RPMI8226 (cell line): ENCODE measurements at places on chromosomes 5 and 9.

DNA sequence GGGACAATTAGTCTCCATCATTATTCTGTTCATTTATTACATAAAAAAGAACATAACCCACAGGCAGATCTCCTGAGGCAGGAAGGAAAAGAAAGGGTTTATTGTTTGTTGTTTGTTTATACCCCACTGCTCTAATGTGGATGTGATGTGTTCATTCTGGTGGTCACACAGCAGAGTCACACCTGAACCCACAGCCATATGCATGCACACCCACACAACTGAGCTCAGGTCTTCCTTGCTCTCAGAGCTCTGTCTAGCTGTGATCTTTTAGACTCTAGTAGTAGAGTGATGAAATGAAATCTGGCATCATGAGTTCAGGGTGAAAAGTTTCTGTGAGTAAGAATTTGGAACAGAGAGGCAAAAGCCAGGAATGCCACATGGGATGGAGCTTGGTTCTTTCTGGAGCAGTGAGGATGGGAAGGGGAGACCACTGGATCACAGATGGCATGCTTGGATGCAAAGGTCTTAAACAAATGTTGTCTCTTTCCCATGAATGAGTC, 227.0 kb downstream of the PAPPA start:
- DNase-seq = no peak

- DNase-seq = no peak
These were observed 80.1 kb upstream of the SH3PXD2B start for GRCh38 chr5:172534229-172535107.

DNA sequence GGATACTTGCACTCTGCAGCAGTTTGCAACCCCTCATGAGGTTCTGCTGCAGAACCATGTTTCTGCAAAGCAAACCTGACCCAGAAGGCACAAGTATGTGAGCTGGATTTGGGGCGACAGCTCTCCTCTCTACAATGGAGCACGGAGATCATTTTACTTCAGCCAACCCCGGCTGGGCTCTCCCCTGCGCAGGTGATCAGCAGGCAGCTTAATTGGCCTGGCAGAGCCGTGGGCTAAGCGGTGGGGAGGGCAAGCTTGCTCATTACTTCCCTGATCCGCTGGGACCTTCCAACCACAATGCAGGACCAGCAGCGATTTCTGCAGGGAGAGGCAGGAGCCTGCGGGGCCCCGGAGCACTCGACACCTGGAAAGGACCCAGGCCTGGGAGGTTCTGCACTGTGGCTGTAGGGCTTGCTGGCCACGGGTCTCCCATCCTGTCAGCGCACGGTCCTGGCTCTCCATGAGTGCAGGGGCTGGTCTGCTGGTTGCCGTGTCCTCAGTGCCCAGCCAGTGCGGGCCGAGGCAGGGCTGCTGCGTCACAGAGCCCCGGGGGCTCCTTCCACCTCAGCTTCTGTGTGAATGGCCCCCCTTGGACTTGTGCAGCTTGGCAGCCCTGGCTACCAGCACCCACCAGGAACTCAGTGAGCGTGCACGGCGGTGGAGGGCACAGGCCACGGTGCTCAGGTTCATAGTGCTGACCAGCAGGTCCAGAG, 51.8 kb upstream of the RAPGEF1 start:
- no peak for DNase-seq

- DNase-seq = peak; percentile 76
These were observed 1.2 kb upstream of the PCSK1 start for GRCh38 chr5:96434201-96434645.

- DNase-seq = peak; percentile 72
These were observed 98.9 kb downstream of the MRPS27 start for GRCh38 chr5:72221099-72221498.

DNA sequence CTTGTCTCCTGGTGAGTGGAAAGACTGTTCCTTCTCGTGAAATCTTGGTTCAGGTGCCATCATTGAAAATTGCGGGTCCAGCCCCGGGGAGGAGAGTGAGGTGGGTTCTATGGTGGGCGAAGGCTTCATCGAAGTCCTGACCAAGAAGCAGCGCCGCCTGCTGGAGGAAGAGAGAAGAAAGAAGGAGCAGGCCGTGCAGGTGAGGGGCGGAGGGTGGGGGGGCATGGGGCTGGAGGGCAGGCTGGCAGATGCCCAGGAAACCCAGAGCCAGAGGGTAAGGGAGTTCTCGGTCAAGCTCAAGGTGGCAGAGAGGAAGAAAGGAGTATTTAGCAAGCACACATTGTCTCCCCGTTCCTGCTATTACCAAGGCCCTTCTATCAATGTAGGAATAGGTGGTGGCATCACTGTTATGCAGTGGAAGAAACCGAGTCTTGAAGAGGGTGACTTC, 24.3 kb upstream of the POMT1 start:
- DNase-seq = peak; percentile 47

DNA sequence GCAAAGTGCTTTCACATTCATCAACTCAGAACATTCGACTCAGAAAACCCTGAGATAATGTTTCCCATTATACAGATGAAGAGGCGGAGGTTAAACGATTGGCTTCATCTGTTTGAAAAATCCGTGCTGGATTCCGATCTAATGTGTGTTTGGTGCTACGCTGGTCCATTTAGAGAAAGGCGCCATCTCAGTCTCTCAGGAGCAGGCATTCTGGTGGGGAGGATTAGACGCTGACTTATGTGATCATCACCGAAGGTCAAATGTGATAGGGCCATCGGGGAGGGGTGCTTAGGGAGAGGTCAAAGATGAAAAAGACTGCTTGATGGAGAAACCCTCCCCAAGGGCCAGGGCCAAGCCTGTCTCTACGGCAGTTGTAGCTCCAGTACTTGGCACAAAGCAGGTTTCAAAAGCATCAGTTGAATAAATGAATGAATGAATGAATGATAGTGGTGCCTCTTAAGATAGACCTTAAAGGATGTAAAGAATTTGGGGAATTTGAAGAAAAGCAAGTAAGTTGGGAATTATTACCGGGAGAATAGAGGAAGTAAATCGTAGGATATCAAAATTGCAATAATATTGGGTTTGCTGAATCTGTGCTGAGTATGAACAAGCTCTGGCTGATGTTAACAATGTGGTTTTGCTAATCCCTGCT, 160.6 kb upstream of the SHB start:
- DNase-seq = no peak

GRCh38 chr5:109946610-109947009, 256.9 kb downstream of the MAN2A1 start:
- DNase-seq = no peak

DNA sequence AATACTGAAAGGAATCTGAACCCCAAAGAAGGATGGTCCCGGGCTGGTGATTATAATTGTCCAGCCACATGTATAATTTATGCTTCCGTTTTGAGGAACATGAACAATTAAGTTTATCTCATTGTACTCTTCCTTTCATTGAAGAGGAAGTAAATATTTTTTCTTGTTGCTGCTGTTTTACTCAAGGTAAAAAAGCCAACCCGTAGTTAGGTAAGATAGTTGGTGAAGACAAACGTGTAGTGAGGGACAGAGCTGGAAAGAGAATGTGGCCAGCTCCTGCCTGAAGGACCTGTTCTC, 5.1 kb downstream of the RCL1 start:
- no peak for DNase-seq

DNA sequence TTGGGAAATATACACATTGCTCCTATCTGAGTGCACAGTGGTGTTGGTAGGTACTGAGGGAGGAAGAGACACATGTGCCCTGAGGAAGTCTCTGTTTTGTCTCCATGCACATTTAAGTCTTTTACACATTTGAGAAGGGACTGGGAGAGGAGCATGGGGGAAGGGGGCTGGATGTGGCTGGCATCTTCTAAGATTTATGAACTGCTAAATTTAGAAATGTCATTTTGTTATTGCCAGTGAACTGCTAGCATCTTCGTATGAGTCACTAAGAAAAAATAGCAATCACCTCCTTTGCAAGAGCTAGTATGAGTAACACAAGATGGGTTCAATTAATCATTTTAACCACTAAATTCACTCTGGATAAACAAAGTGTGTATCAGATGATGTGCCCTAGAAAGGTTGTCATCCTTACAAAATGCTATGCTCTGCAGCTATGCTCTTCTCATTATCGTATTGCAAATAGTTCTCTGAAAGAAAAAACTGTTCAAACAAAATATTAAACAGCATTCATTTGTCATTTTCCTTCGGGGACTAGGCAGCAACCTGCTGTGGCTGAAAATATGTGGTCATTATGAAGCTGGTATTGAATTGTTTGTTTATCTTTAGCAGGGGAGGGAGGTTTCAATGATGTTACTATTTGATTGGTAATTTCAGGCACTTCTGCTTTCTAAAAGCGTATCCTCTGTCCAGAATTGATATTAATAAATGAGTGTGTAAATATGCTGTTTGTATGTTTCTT, 236.5 kb downstream of the DMRTA1 start:
- DNase-seq = no peak

DNA sequence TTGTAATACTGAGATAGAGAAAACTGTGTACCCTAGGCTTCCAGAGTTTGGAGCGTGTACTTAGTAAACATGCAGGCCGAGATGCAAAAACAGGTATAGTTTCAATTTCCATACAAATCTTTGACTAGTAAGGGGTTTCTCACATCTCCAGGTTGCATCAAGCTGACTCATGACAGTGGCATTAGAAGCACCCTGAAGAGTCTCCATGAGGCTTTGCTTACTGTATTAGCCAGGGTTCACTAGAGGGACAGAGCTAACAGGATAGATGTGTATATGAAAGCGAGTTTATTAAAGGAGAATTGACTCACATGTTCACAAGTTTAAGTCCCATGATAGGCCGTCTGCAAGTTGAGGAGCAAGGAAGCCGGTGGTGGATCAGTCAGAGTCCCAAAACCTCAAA, 275.3 kb upstream of the CDH6 start:
- peak; percentile 75 for DNase-seq

DNA sequence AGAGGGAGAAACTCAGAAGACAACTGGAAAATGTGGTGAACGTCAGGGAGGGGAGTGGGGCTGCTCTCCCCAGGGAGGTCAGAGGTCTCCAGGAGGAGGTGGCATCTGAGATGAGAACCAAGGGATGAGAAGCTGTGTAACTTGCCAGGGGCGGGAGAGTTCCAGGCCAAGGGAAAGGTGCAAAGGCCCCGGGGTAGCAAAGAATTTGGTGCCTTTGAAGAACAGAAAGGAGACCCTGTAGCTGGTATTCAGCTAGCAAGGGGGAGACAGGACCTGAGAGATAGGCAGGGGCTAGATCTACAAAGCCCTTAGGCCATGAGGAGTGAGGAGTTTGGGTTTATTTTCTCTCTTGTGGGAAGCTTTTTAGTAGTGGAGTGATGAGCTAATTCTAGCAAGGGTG, 3.3 kb downstream of the DNM1 start:
- no peak for DNase-seq

- peak; percentile 7 for DNase-seq
These were observed 599.6 kb downstream of the CCDC171 start for GRCh38 chr9:16152276-16153101.

- DNase-seq = no peak
These were observed 21.2 kb upstream of the PIK3R1 start for GRCh38 chr5:68194386-68194785.

DNA sequence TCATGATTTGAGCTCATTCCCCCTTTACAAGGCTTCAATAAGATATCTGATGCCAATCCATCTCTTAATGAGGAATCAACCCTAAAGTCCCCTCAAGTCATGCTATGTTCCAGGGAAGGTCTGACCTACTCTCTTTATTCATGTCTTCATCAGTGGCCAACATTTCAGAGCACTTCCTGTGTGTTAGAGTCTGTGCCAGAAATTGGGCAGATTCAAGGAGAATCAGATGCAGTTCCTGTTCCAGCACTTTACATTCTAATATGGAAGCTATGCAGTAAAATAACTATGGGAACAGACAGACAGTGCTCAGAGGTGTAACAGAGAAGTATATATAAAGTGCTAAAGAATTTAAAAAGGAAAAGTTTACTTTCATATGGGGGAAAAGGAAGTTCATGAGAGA, 193.4 kb upstream of the NR4A3 start:
- DNase-seq = no peak

DNA sequence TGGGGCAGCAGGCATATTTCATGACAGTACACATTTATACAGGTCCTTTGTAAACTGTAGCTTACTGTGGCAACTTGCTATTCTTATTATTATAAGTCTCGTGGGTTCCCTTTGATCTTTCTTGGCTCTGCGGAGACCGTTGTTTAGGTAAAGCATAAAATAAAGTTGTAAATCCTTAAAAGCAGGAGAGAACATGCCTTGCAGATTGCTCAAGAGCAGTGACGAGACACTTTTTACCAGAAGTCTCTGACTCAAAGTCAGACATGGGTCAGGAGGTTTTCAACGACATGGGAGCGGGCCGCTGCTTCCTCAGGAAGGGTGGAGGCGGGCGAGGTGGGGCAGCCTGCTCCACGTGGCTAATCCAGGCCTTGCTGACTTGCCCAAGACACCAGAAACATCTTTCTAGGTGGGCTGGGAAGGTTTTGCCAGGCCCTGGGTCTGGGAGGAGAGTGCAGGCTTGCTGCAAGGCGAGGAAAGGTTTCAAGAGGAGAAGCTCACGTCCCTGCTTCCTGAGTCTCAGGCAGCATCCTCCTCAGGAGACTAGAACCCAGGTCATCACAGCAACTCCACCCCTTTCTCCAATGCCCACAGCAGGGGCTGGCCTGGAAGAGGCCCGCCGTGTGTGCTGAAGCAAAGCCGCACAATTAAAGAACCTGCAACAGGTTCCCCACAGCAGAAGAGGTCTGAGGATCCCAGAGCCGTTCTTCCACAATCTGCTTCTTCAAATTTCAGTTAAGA, 6.5 kb downstream of the TBC1D2 start:
- no peak for DNase-seq

GRCh38 chr5:164708831-164709230, 1203.4 kb downstream of the MAT2B start:
- no peak for DNase-seq

DNA sequence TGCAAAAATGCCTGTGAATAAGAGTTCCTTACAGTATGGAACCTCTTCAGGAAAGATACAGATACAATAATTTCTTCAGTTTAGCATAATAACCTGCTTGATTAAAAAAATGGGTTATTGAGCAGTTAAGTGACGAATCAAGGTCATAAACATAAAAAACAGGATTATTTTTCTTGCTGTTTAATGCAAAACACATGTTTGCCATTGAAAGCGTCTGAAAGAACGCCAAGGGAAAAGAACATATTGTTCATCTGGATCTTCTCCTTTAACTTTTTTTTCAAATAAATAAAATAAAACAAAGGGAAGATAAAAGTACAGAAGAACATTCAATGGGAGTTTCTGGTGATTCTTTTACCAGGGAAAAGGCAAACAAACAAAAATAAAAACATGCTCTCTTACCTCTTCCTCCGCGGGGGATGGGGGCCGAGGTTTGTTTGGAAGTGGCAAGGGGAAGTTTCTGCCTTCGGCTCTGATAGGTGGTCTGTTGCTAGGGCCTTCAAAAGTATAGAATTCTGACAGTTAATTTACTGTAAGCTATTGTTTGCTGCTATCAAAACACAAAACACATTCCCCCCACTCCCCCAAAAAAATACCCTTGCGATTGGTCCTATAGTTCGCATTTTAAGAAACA, 20.1 kb downstream of the C5orf58 start:
- no peak for DNase-seq
